ENCODE measurements at places on chromosomes 6 and 20.

GRCh38 chr20:23868321-23868720 lies 11.2 kb downstream of the CST5 start:
- no peak for DNase-seq

- DNase-seq = no peak
Measured at GRCh38 chr20:2001119-2001518, 7.3 kb upstream of the PDYN start.

DNA sequence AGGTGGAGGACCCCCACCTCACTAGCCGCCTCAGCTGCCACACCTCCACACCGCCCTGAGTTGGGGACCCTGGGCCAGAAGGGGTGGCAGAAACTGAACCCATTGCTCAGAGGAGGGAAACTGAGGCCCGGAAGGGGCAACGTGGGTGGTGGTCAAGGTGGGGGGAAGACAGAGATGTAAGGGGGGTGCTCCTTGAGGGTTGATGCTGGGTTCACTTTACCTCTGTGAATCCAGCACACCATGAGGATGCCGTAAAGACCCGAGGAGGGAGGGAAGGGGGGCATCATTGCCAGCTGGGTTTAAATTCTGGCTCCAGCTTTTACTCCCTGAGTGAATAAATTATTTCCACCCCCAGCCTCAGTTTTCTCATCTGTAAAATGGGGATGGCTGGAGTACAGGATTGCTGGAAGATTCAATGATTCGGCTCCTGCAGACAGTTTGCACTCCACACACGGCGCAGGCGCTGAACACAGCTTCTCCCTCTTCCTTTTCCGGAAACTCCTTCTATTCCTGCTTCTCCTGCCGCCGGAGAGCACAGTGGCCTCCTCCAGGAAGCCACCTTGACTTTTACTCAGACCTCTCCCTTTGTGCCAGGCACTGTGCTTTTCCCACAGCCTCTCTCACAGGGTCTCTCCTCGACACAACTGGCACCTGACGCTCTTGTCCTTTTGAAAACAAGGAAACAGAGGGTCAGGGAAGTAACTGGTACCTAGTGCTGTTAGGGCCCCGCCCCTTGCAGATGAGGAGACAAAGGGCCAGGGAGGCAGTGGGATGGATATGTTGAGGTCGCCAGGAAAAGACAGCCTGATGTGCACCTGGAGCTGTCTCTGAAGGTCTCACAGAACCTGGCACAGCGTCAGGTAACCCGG lies 59.4 kb downstream of the UBE2V1 start:
- no peak for DNase-seq

GRCh38 chr20:60565083-60565482 lies 606.9 kb downstream of the CDH26 start:
- no peak for DNase-seq

DNA sequence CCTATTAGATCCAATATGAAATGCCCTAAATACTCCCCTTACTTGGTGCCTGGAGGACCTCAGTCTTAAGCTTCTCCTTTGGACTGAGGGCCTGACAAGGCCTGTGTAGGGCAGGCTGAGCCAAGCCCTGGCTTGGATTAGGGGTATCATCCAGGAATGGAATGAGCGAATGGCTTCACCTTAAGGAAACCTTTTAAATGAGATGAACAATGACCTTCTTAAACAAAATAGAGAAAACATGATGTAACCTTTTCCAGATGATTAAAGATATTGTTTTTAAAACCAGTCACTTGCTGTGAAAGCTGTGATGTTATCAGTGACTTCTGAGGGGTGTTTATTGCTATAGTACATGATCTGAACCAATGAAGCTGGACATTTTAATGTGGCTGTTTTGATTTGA lies 55.5 kb downstream of the TRAF3IP2 start:
- DNase-seq = no peak

- no peak for DNase-seq
Measured at GRCh38 chr6:4804095-4804494, 27.9 kb downstream of the CDYL start.

- no peak for DNase-seq
Measured at GRCh38 chr20:15253431-15253830, 916.0 kb upstream of the FLRT3 start.

GRCh38 chr6:125279961-125280360 lies 21.8 kb downstream of the HDDC2 start:
- peak; percentile 5 for DNase-seq

DNA sequence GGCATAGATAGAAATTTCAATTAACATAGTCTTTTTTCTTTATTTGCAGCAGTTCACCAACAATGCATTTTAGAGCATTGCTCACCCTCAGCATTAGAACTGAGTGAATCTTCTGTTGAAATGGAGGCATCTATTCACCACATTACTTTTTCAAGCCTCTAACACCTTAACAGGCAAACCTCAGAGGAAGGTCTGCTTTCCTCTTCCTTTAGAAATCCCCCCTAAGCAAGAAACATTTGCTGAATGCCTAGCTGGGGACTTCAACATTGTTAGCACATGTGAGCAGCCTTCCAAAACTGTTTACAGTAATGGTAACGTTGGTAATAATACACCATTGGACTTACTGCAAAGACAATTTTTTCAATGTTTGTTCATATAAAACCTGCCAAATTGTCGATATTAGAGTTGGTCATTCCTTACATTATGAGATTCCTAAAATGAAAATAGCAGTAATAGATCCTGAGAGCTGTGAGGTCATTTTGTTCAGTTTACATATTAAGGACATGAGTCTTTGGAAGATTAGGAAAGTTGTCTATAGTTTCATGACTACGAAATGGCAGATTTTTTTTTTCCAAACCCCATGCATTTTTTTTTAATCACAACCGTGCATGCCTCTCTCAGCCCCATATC lies 20.6 kb upstream of the AKIRIN2 start:
- DNase-seq = no peak

- no peak for DNase-seq
Measured at GRCh38 chr20:46020555-46020954, 8.5 kb upstream of the SLC12A5 start.

DNA sequence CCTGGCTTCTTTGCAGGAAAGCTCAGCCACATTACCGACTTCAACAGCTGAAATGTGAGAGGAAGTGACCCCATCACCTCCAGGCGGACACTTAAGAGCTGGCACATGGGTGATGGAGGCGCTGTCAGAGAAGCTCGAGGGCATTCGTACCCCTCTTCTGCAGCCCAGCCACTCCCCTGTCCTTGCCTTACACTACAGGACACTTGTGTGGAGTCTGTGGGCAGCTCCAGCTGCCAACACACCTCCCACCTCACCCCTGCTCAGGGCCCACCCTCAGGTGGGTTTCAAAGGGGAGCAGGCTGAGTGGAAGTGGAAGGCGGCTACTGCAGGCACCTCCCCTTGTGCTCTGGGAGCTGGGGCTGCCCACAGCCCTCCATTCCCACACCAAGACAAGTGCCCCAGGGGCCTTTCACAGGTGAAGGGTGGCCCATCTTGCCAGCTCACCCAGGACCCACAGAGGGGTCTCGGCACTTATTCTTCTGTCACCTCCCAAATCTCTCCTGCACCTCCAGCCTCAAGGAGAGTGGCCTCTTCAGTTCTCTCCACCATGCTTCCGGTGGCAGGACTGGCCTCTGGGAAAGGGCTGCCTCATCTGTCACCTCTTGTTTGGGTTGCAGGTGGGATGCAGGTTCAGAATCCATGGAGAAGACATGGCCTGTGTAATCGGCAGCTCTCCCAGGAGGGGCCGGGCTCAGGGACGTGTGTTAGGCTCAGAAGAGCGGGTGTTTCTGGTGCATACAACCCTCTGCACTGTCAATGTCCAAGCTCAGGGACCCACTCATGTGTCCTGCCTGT lies 49.8 kb downstream of the IRF4 start:
- DNase-seq = no peak

- no peak for DNase-seq
Measured at GRCh38 chr6:151637814-151638213, 144.0 kb downstream of the CCDC170 start.

Measured in CD4-positive, alpha-beta T cell treated with Interferon alpha-2 for 1 hour (primary cell).